ENCODE measurements at places on chromosomes 7 and 10. TPM values are rescaled to one million over a fixed set of nuclear protein-coding genes. Genes with fewer than 3 reads are reported as not detected.

The SLC16A9 gene
- 18.0 TPM for total RNA-seq

The FBXO24 gene
- total RNA-seq: 0.64 TPM

The ATP5F1C gene
- total RNA-seq: 184 TPM

The TMEM213 gene
- not detected for total RNA-seq

The GTPBP10 gene
- 23.8 TPM for total RNA-seq

GRCh38 chr7:4883372-4884144, at the start of gene RADIL:
Gene RADIL, minus strand, starts transcription at chr7:4883716. Its CDS starts 5,577 bp downstream, at chr7:4878139.
- H3K27me3 ChIP-seq: peaks cover 20% of the 10 kb centered on the region
- H3K27ac ChIP-seq: peak within 1 kb of the TSS; percentile 77
- peak within 1 kb of the TSS; percentile 72 for H3K4me3 ChIP-seq
- no peaks in the 10 kb centered on the region for H3K36me3 ChIP-seq

The PAX4 gene
- not detected for total RNA-seq

- peaks cover 39% of the 10 kb centered on the region for H3K27me3 ChIP-seq
- H3K4me3 ChIP-seq: no peak overlapping the region
- no peak overlapping the region for H3K27ac ChIP-seq
- H3K36me3 ChIP-seq: no peaks in the 10 kb centered on the region
Observed at GRCh38 chr10:9305018-9305655, 1250.6 kb downstream of the GATA3 start.

DNA sequence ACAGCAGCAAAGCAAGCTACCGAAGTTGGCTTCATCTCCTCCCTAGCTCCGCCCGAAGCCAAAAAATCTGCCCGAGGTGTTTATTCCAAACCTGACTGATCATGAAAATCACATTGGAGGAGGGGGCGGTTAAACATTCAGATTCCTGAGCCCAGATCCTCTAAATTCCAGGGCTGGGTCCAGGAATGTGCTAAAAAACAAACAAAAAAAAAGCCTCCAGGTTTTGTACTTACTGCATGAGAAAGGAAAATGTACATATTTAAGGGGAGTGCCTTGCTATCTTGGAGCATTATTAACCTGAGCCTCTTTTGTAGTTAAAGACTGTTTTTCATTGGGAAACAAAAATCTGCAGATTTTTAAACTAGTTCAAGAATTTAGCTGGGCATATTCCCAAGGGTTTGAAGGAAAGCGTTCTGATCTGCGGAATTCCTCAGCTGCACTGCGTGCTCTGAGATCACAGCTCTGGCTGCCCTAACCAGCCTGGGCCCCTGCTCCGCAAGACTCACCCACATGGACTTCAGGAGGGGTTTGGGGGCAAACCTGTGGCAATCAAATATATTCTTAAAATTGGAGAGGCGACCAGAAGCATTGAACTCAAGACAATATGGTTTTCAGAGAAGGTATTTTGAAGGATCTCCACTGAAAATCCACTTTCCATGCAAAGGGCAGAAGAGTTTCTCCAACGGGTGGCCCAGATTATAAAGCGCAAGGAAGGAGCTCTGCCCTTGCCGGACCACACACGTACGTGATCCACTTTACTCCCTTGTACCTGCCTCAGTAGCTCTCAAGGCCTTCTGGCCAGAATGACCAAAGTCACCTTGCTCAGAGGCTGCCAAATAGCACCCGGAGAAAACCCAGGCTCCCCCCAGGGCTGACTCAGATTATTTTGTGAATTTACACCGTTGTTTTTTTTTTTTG, 10.0 kb upstream of the TNS3 start:
- no peak for DNase-seq
- peak overlapping the region; percentile 99 for H3K27ac ChIP-seq
- H3K36me3 ChIP-seq: peaks cover 2% of the 10 kb centered on the region
- peaks cover 48% of the 10 kb centered on the region for H3K4me1 ChIP-seq

The OIT3 gene
- 0.72 TPM for total RNA-seq

- peak overlapping the region; percentile 13 for H3K4me3 ChIP-seq
- H3K27me3 ChIP-seq: no peaks in the 10 kb centered on the region
- H3K4me1 ChIP-seq: peaks cover 67% of the 10 kb centered on the region
- DNase-seq: no peak
Observed at GRCh38 chr10:30819341-30820181, 190.0 kb upstream of the LYZL2 start.

The WAC gene
- 139 TPM for total RNA-seq

The PSPH gene
- total RNA-seq: 19.9 TPM

GRCh38 chr7:21927693-21928092, 18.0 kb downstream of the CDCA7L start:
- no peak for DNase-seq
- H3K27ac ChIP-seq: no peak overlapping the region
- H3K36me3 ChIP-seq: peaks cover 33% of the 10 kb centered on the region
- no peak overlapping the region for H3K4me3 ChIP-seq
- peaks cover 6% of the 10 kb centered on the region for H3K4me1 ChIP-seq

DNA sequence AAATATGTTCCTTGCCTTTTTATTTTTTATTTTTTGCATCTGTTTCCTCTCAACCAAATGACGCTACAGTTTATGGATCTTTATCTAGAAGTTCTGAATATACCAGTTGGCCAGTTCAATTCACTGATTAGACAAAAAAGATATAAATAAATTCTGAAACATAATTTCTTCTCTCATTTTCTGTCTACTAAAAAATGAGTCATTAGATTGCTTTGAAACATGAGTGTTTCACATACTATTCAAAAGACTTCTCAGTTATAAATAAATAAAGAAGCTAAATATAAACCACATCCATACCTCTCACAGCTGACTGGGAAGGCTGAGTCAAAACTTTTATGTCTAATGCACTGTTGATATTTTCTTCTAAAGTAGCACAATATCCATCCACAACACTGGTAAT, 97.6 kb upstream of the GPR22 start:
- H3K27ac ChIP-seq: peak overlapping the region; percentile 70
- no peaks in the 10 kb centered on the region for H3K27me3 ChIP-seq
- peaks cover 5% of the 10 kb centered on the region for H3K36me3 ChIP-seq
- peaks cover 22% of the 10 kb centered on the region for H3K4me1 ChIP-seq
- no peak for DNase-seq
- no peak overlapping the region for H3K4me3 ChIP-seq

GRCh38 chr10:93475871-93476270, 6.3 kb downstream of the MYOF start:
- H3K4me3 ChIP-seq: no peak overlapping the region
- no peaks in the 10 kb centered on the region for H3K27me3 ChIP-seq
- H3K27ac ChIP-seq: peak overlapping the region; percentile 73
- H3K4me1 ChIP-seq: peaks cover 39% of the 10 kb centered on the region

The SYT15B gene
- 0.73 TPM for total RNA-seq

The TDRD1 gene
- total RNA-seq: not detected

The OSBPL3 gene
- 11.0 TPM for total RNA-seq

DNA sequence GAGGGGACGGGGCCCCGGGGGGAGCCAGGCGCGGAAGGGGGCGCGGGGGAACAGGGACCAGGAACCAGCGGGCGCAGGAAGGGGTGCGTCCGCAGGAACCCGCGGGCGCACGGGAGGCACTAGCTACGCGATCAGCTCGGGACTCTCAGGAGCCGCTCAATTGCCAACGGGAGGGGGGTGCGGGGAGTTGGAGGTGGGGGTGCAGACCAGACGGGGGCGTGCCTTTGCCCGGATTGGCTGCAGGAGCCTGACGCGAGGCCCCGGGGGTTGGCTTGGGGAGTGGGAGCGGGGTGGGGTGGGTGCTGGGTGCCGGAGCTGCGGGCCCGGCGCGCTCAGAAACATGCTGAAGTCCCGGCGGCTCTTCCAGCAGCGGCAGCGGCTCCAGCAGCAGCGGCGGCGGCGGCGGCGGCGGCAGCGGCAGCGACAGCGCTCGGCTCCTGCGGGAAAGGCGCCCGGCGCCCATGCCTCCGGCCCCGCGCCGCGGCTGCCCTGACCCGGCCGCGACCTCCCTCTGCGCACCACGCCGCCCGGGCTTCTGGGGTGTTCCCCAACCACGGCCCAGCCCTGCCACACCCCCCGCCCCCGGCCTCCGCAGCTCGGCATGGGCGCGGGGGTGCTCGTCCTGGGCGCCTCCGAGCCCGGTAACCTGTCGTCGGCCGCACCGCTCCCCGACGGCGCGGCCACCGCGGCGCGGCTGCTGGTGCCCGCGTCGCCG, at the start of gene ADRB1:
Gene ADRB1, plus strand, starts transcription at position 335 of the 715 bp plus-strand sequence. Its CDS starts 267 bp downstream, at position 602.
- no peaks in the 10 kb centered on the region for H3K36me3 ChIP-seq
- H3K4me1 ChIP-seq: peaks cover 11% of the 10 kb centered on the region

The TPK1 gene
- total RNA-seq: 3.9 TPM

DNA sequence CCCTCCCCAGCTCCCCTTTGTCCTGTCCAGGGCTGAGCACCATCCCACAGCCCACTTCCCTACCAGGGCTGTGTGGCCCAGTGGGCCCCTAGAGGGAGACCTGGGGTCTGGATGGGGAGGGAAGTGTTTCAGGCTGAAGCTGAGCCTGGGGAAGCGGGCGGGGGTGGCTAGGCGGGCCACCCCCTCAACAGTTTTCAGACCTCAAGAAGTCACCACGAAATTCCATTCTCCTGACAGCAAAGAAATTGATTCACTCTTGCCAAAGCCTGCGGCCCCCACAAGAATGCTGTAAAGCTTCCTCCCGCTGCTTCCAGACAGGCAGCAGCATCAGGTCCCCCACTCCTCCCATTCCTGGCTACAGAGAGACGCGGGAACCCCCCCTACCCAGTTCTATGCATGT, 2.5 kb upstream of the LFNG start:
- peak overlapping the region; percentile 56 for H3K27ac ChIP-seq
- H3K4me3 ChIP-seq: no peak overlapping the region
- H3K4me1 ChIP-seq: peaks cover 42% of the 10 kb centered on the region

GRCh38 chr7:105011141-105011830, 2.7 kb upstream of the KMT2E start:
- H3K36me3 ChIP-seq: no peaks in the 10 kb centered on the region
- H3K27me3 ChIP-seq: no peaks in the 10 kb centered on the region
- peak overlapping the region; percentile 100 for H3K27ac ChIP-seq
- peak overlapping the region; percentile 100 for H3K4me3 ChIP-seq
- H3K4me1 ChIP-seq: peaks cover 39% of the 10 kb centered on the region

The DMTF1 gene
- total RNA-seq: 132 TPM

- H3K36me3 ChIP-seq: no peaks in the 10 kb centered on the region
- H3K27me3 ChIP-seq: peaks cover 17% of the 10 kb centered on the region
- no peak for DNase-seq
- H3K4me3 ChIP-seq: no peak overlapping the region
- no peak overlapping the region for H3K27ac ChIP-seq
- no peaks in the 10 kb centered on the region for H3K4me1 ChIP-seq
Observed at GRCh38 chr7:141324870-141325269, 226.3 kb upstream of the AGK start.

DNA sequence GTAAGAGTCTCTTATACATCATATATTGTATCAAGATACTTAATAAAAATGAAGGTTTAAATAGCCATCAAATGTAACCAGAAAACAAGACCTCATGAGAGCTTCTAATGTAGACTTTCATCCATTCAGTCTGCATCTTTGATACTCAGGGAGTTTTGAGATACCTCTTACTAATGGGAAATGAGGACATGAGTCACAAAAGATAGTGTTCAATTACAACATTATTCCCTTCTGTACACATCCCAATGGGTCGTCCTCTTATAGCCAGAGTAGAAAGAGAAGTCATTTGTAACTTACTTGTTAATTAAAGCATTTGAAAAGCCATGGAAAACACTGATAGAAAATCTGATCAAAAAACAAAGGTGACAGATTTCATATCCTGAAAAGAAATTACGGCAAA, 19.4 kb downstream of the SHTN1 start:
- H3K4me3 ChIP-seq: no peak overlapping the region
- H3K4me1 ChIP-seq: peaks cover 19% of the 10 kb centered on the region
- H3K27me3 ChIP-seq: no peaks in the 10 kb centered on the region
- no peak for DNase-seq

DNA sequence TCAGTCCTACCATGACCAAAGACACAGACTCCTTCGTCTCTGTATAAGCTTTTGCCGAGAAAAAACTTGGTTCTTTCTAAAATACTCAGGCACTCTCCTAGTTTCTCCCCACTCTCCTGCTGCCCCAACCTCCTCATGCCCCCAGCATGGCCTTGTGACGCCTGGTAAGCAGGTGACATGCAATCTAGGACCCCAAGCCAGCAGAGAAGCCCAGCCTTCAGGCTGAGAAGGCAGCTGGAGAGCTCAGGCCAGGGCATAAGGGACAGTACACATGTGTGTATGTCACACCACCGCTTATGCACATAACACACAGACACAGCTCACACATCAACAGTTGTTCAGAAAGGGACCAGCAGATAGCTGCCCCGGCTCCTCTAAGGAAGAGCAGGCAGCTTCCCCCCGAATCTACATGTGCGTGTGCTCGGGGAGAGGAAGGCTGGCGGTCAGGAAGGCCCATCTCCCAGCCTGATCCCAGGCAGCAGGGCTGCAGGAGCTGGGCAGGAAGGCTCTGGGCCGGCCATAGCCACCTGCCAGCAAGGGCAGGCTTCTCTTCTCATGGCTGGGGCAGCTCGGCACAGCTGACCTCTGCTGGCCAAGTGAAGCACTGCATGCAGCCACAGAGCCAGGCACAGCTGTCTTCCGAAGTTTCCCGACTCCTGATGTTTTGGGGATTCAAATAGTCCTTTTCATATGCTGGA, 8.5 kb downstream of the DDX56 start:
- H3K4me1 ChIP-seq: no peaks in the 10 kb centered on the region
- no peak overlapping the region for H3K27ac ChIP-seq
- H3K36me3 ChIP-seq: peaks cover 34% of the 10 kb centered on the region
- no peak for DNase-seq

The SEMA3A gene
- total RNA-seq: 44.4 TPM

The COBL gene
- 0.66 TPM for total RNA-seq

The IKZF1 gene
- 1.7 TPM for total RNA-seq

DNA sequence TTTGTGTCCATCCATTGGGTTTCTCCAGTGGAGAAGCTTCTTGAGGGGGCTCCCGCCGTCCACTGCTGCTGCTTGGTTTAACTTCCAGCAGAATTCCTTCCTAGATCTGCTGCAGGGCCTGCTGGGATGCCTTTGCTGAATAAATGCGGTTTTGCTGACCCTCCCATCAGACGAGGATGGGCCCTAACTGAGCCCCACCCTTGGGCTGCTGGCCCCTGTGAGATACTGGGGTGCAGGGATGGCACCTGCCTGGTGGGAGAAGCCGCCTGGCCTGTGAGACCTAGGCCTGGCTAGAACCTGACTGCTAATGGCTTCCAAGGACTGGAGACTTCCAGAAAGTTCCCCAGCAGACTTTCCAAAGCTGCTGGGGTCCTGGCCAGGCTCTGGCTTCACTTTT, 43.8 kb downstream of the ZNF467 start:
- no peaks in the 10 kb centered on the region for H3K4me1 ChIP-seq
- H3K36me3 ChIP-seq: peaks cover 9% of the 10 kb centered on the region
- no peak overlapping the region for H3K27ac ChIP-seq
- no peaks in the 10 kb centered on the region for H3K27me3 ChIP-seq

The AMZ1 gene
- 0.13 TPM for total RNA-seq

DNA sequence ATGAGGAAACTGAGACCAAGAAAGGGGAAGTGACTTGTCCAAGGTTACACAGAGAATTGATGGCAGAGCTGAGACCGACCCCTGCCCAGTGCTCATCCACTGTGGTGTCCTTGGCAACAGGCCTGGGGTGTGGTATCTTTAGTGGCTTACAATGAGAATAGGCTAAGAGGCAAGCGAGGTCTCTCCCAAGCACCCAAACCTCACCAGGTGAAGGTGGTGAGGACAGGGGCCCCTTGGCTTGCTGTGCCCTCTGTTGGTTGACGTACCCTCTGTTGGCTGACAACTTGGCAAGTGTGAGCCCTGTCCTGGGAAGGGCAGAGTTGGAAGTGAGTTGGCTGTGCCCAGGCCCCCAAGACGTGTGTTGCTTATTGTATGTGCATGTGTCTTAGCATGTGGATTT, 166.9 kb downstream of the GRK5 start:
- DNase-seq: no peak
- H3K36me3 ChIP-seq: no peaks in the 10 kb centered on the region
- peaks cover 36% of the 10 kb centered on the region for H3K4me1 ChIP-seq
- H3K27ac ChIP-seq: no peak overlapping the region

- H3K36me3 ChIP-seq: peaks cover 11% of the 10 kb centered on the region
- H3K27me3 ChIP-seq: no peaks in the 10 kb centered on the region
- H3K27ac ChIP-seq: peak overlapping the region; percentile 19
- peaks cover 15% of the 10 kb centered on the region for H3K4me1 ChIP-seq
Observed at GRCh38 chr7:47254081-47254977, 327.6 kb downstream of the TNS3 start.

All from mesothelial cell of epicardium (in vitro differentiated cells).